ENCODE measurements at places on chromosomes 2 and 18. TPM values are rescaled to one million over a fixed set of nuclear protein-coding genes. Genes with fewer than 3 reads are reported as not detected.

FOXD4L1 gene
- total RNA-seq: 0.20 TPM

GAD1 gene
- total RNA-seq: not detected

SERPINB13 gene
- not detected for total RNA-seq

- peak; percentile 22 for DNase-seq
Measured at GRCh38 chr2:176135035-176135440, 5.5 kb downstream of the HOXD8 start.

DNA sequence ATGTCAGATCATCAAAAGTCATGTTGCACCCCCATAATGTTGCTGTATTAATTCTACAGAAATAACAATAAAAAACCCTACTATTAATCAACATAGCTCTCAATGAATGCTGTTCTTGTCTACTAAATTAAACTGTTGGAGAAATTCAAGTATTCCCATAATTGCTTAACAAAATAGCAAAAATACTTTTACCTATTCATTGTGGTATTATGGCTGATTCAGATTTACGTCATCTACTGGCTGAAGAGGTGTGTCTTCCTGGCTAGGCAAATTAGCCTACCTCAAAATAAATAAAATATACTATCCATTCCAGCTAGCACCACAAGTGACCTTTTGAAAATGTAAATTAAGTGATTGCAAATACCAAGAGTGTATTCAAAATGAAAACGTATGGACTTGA is 249.4 kb downstream of the MEIS1 start:
- no peak for DNase-seq

DNA sequence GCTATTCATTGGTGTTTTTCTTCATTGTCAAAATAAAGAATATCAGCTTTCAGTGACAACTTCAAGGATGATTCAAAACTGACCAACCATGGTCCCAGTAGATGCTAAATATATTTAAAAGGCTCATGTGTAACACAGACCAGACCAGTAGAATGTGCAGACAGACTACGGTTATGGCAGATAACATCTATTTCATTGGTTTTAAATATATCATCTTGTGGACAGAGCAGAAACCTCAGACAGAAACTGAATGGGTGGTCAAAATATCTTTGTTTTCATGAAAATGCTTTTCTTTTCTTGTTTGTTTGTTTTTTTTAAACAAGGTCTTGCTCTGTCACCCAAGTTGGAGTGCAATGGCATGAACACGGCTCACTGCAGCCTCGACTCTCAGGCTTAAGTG is 107.4 kb upstream of the CREB1 start:
- no peak for DNase-seq

ZBTB7C gene
- 53.4 TPM for total RNA-seq

DNA sequence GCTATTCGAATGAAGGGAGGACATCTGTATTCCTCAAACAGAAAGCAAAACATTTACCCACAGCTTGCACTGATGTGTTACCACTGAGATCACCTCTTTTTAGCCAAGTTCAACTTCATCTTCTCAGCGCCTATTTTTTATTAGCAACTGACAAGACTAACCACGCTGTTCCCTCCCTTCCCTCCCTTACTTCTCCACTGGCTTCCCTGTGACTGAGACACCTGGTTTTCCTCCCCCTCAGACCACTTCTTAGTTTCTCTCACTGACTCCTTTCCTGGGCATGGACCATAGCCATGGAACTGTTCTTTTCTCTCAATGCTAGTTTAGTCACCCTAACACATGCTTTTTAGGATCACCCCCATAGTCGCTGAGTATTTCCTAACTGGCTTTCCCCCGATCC is 3.3 kb downstream of the L3MBTL4 start:
- DNase-seq: no peak

DNA sequence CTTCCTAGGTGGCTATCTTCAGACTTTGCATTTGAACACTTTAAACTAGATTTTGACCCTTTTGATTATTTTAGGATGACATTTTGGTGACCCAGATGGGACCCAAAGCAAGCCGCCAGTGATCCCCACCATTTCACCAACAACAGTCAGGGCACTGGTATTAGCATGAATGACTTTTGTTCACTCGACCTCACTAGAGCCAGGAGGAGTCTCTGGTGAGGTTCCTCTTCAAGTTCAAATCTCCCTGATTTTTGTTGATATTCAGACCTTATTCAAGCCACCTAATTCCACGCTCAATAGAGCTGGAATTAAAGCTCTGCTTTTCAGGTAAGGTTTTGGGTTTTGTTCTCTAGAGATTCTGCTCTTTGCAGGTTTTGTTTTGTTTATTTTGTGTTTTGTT is 202.3 kb downstream of the MREG start:
- no peak for DNase-seq

PDE11A gene
- total RNA-seq: 1.9 TPM

RNF144A gene
- total RNA-seq: 20.7 TPM

Measured in left colon (tissue), 2 donors.